ENCODE measurements at places on chromosomes 2 and 18.

GRCh38 chr2:181266614-181267013 is 190.6 kb upstream of the ITGA4 start:
- DNase-seq = no peak

- DNase-seq = no peak
These were observed 643.0 kb upstream of the FAM98A start for GRCh38 chr2:34241905-34242762.

DNA sequence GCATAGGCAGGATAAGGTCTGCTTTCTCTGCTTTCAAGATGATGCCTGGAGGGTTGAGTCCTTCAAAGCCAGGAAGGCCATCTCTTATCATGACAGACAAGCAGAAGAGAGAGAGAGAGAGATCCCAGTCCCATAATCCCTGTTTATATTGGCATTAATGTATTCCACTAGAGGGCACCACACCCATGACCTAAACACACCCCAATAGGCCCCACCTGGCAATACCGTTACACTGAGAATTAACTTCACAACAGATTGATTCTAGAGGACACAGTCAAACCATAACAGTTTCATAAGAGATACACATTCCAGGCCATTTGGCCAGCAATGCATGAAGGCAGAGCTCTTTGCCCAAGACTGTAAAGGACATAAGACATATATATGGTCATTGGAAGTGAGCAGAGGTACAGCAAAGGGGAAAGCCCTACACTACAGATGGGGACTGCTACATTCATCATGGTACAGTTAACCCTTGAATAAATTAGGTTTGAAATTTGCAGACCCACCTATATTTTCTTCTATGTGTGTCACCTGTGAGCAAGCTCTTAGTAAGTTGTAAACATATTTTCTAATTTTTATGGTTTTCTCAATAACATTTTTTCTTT is 1516.1 kb downstream of the RPIA start:
- no peak for DNase-seq

DNA sequence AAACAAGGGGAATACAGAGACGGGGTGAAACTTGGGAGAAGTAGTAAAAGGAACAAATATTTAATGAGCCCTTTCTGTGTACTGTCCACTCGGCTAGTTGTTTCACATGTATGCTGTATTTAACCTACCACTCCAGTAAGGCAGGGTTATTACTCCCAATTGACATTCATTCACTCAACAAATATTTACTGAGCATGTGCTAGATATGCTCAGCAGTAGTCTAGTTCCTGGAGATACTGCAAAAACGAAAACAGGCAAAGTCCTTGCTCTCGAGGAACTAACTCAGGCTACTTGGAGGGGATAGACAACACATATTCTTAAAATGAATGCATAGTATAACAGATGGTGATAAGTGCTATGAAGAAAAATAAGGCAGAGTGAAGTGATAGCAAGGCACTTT is 207.3 kb downstream of the SS18 start:
- no peak for DNase-seq

- no peak for DNase-seq
These were observed 250.8 kb downstream of the LRRTM1 start for GRCh38 chr2:80053522-80054345.

DNA sequence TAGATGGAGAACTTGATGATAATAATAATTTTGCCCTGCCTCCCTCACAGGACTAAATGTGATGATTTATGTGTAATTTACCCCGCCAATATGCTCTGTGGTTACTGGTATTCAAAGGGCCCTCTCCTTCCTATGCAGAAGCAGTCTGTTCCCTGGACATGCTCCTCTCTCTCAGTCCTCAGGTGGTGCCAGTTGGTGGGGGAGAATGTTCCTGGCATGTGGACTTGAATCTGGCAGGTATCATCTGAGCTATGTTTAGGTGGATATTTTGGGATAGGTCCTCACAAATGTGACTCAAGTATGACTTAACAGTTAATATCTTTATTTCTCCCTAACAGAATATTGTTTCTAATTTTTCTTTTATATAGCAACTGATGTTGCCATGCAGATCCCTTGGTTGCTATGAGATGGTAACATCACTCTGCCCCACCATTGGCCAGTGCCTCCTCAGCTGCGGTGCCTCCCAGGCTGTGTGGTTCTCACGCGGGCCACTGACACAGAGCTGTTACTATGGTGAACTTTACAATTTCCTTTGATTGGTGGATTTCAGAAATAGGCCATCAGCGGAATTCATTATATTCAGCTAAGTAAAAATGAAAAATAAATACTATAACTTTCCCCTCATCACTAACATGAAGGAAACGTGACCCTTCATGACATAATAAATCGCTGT is 106.7 kb upstream of the PELI1 start:
- DNase-seq = no peak

DNA sequence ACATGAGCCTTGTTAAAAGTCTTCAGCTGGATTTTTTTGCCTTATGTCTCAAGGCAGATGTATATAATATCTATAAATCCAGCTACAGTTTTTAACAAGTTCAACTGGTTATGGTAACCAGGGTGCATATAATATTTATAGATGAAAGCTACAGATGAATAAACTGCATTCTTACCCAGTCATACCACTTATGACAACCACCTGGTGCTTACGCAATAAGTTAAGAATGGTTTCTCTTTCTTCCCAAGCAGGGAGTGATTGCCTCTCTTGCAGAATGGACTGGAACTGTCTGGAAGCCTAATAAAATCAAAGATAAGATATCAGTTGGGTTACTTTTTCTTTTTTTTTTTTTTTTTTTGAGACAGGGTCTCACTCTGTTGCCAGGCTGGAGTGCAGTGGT is 19.6 kb downstream of the DHX57 start:
- no peak for DNase-seq

GRCh38 chr2:46552079-46552478 is 72.7 kb downstream of the TMEM247 start:
- DNase-seq = no peak

DNA sequence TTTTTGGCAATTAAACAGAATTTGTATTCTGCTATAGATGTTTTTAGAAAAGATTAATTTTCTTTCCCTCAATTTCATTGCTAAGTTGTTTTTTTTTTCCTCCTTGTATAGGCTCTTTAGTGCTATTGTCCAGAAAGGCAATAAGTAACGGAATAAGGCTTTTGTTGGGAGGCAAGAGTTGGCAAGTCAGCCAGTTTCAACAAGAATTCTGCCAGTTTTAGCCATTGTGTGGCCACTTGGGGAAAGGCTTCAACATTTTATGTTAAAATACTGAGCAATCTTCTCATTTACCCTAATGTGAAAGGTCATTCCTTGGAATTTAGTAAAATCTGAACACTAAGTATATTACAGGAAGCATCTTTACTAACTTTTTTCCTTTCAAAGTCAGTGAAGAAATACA is 9.6 kb downstream of the CALCRL start:
- DNase-seq = no peak

DNA sequence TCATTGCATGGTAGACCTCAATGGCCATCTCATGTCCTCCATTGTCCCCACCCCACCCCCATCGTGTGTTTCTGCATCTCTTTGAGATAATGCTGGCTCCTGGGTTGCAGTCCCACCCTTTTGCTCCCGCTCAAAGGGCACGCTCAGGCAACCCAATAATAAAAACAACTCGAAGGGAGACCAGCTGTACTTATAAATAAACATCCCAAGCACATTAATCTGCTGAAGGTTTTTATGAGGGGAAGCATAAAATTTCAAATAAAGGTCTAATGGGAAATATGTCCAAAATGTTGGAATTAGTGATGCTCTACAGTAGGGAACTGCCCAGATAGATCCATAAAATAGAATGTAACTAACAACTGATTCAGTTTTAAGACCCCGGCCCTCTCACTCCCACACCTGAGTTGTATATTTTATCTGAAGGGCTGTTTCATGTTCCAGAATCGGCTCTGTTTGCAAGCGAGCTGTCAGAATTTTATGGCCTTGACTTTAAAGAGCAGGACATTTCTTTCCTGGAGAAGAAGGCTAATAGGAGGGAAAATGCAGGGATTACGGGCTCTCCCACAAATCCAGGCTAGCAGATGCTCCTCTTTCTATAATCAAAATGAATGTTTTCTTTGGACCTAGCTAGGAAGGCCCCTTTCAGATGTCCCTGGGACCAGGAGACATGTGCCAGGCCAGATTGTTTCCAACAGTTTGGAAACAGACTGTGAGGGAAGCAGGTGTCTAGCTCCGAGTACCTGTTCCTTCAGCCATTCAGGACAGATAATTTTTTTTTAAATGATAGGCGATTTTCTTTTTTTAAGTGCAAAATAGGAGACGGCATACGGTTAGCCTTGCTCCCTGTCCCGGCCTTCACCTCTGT is 103.7 kb downstream of the APOB start:
- DNase-seq = no peak

DNA sequence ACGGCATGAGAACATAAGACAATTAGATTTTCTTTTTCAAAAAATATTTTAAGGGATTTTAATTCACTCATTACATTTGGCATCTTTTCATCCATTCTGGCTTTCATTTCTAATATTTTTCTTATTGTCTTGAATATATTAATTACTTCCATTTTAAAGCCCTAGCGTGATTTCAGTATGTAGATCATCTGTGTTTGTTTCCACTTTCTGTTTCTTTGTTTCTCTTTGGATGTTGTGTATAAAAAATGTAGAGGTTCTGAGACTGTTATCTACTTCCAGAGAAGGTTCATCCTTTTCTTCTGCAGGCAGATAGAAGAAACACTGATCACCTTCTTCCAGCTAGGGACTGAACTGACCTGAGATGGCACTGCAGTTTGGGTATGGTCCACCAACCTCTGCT is 664.4 kb upstream of the SLC39A10 start:
- DNase-seq = no peak

- no peak for DNase-seq
These were observed 570.6 kb downstream of the ZEB2 start for GRCh38 chr2:143949121-143949848.

DNA sequence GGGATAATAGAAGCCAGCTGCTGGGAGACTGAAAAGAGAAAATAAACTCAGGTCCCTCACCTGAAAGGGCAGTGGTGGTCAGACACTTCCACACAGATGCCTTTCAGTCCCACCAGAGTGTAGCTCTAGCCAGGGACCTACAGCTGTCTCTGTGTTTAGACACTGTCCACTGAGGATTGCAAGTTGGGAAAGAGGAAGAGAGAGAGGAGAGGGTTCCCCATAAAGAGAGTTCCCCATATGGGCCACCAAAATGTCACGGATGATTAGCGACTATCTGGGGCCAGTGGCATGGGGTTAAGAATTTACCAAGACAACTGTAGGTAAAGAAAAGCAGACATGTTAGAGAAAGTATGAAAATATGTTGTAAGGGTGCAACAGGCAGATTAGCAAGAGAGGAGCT is 36.7 kb upstream of the SKA1 start:
- no peak for DNase-seq
